ENCODE measurements at places on chromosomes 12 and 14. TPM values are rescaled to one million over a fixed set of nuclear protein-coding genes. Genes with fewer than 3 reads are reported as not detected.

- no peak for DNase-seq
- no peaks in the 10 kb centered on the region for H3K27me3 ChIP-seq
- H3K27ac ChIP-seq = no peak overlapping the region
Observed at GRCh38 chr14:53740570-53740969, 216.1 kb downstream of the BMP4 start.

DNA sequence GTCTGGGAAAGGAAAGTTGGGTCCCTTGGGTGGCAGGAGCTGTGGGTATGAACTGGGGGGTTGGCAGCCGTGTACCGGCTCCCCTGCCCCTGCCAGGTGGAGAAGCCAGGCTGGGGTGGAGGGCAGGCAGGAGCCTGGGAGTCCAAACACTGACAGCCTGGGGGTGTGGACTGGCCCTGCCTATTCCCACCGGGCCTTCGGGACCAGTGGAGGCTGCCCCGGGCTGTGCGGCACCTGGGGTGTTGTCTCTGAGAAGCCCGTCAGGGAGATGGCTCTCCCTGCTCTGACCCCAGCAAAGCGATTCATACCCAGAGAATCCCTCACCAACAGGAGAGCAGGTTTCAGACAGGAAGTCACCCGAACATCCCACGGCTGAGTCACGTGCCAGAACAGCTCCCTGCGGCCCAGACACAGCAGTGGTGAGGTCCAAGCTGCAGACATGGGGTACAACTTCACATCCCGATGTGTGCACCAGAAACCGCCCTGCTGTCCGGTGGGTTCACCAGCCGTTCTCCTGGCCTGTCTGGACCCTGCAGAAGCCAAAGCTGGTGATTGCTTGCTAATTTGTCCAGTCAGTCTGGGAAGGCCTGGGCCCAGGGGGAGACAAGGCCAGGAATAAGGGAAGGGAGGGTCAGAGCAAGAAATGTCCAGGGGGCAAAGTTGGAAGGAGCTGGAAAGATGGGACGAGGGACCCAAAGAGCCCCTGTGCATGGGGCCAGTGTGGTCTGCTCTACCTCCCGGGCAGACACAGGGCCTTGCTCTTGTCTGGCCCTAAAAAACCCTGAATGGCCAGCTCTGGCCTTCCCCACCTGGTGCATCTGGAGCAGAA is 2.1 kb upstream of the GPR132 start:
- no peaks in the 10 kb centered on the region for H3K4me1 ChIP-seq
- no peak overlapping the region for H3K27ac ChIP-seq
- H3K4me3 ChIP-seq = no peak overlapping the region

DNA sequence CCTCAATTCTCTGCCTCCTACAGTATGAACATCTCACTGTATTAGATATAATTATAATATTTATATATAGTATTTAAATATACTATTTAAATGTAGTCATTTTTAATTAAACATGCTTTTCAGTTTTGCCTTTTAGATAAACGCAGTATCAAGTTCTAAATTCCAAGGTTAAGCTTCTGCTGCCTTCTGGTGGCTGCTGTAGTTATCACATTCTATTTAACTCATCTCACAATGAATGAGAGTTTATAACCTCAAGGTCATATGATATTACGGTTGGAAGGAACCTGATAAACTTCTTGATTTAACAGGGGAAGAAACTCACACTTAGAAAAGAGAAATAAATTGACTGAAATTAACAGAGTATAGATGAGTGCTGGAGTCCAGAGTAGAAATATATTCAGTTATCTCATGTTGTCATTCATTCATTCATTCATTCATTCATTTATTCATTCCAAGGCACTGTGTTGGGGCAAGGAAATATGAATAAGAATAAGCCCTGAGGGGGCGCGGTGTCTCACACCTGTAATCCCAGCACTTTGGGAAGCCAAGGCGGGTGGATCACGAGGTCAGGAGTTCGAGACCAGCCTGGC is 31.9 kb downstream of the GUCY2C start:
- H3K4me3 ChIP-seq = no peak overlapping the region
- peak; percentile 41 for DNase-seq
- no peaks in the 10 kb centered on the region for H3K27me3 ChIP-seq
- H3K36me3 ChIP-seq = no peaks in the 10 kb centered on the region

- H3K36me3 ChIP-seq = no peaks in the 10 kb centered on the region
- H3K27me3 ChIP-seq = no peaks in the 10 kb centered on the region
Observed at GRCh38 chr12:685388-685787, 22.1 kb upstream of the NINJ2 start.

GRCh38 chr12:45217846-45218245 is 2.0 kb downstream of the ANO6 start:
- H3K4me1 ChIP-seq = peaks cover 24% of the 10 kb centered on the region
- H3K4me3 ChIP-seq = peak overlapping the region; percentile 96
- no peak for DNase-seq
- no peaks in the 10 kb centered on the region for H3K36me3 ChIP-seq
- no peaks in the 10 kb centered on the region for H3K27me3 ChIP-seq

GRCh38 chr14:65251213-65251612 is 148.9 kb upstream of the MAX start:
- no peak overlapping the region for H3K27ac ChIP-seq
- no peaks in the 10 kb centered on the region for H3K27me3 ChIP-seq
- no peak for DNase-seq
- H3K4me1 ChIP-seq = no peaks in the 10 kb centered on the region

DNA sequence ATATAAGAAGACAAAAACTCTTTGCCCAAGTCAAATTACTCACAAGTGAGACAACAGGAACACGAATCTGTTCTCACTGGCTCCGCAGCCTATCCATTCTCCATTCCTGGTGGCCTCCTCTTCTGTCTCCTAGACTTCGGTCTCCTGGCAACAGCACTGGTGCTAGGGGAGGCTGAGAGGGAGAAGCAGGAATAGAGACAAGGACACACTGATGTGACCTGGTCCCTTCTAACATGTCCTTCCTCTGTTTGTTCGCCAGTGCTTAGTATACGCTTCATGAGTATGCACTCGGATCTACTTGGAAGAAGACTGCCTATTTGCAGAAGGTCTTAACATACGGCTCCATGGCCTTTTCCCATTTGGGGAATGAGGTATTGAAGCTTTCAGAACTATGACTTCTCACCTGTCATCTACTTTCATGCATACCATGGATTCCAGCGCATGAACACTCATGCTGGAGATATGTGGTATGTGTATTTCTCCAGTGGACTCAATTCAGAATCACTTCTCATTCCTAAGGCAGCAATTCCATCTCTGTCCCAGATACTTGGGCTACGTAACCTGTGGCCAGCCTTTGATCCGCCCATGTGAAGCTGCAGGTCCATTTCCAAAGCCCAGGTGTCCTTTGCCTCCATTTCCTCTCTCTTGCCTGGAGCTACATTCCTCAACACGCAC is 33.9 kb downstream of the BHLHE41 start:
- no peak for DNase-seq
- no peaks in the 10 kb centered on the region for H3K4me1 ChIP-seq
- H3K27me3 ChIP-seq = no peaks in the 10 kb centered on the region
- no peak overlapping the region for H3K4me3 ChIP-seq

- peaks cover 7% of the 10 kb centered on the region for H3K4me1 ChIP-seq
- no peak overlapping the region for H3K27ac ChIP-seq
- no peak overlapping the region for H3K4me3 ChIP-seq
- H3K27me3 ChIP-seq = no peaks in the 10 kb centered on the region
Observed at GRCh38 chr12:115646210-115646609, 631.3 kb downstream of the MED13L start.

DNA sequence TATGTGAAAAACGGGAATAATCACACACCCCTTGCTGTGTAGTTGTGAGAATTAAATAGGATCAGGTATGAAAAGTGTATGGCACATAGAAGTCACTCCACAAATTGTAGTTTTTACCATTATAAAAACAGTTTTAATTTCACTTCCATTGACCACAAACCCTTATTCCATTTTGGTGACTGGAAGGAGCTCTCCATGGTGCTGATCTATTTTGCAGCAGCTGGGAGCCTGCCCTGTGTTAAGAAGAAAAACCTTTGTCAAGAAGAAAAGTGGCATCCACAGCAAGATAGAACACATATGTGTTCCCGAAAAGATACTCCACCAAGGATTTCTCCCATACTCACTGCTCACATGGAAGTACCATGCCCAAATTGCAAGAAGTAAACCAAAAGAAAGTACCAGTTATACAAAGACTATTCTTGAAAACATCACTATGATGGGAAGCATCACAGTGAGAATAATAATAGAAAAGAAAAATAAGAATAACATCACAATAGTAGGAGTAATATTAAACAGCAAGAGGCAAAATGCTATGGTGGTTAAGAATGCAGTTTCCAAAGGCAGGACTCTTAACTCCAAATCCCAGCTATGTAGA is 58.7 kb downstream of the TUNAR start:
- no peaks in the 10 kb centered on the region for H3K4me1 ChIP-seq
- H3K27ac ChIP-seq = no peak overlapping the region
- DNase-seq = peak; percentile 44
- no peaks in the 10 kb centered on the region for H3K27me3 ChIP-seq

DNA sequence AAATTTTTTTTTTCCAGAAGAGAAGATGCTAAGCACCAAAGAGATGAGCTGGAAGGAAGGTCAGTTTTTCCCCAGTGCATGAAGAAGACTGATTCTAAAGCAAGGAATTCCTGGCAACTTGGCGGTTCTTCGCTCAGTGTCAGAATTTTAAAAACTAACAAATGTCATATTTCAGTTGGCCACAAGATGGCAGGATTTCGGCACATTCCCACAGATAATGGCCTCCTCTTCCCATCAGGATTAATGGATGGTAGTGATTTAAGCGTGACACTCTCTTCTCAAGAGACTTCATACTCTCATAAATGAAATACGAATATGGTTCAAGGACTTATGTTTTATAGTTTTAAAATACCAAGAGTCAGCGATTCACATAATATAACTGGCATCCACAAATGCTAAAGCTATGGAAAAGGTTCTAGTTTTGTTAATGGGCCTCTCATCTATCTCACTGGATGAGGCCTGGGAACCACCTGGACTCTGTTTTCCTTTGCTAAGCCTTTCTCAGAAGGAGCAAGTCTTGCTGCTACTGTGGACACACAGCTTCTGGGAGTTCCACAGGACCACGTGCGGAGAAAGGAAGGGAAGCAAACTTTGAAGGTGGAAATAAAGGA is 46.1 kb upstream of the PTPRO start:
- peaks cover 20% of the 10 kb centered on the region for H3K4me1 ChIP-seq
- DNase-seq = peak; percentile 59
- H3K27me3 ChIP-seq = no peaks in the 10 kb centered on the region
- H3K36me3 ChIP-seq = no peaks in the 10 kb centered on the region

DNA sequence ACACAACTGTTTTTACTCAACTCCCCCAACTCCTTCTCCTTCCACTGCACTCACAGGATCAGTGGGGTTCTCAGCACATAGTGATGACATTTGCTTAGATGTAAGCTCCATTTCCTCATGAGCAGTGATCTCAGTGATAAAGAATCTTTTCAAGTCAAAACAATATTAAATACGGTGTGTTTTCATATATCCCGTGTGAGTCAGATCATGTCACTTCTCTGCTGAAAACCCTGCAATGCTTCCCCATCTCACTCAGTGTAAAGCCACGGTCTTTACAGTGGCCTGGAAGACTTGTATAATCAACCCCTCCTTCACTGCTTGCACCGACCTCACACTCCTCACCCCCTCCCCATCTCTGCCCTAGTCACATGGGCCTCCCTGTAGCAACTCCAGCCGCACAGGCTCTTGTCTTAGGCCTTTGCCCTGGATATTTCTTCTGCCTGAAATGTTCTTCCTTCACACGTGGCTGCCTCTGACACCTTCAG is 149.7 kb upstream of the ARHGAP5 start:
- DNase-seq = no peak
- no peak overlapping the region for H3K27ac ChIP-seq
- H3K4me1 ChIP-seq = no peaks in the 10 kb centered on the region
- H3K4me3 ChIP-seq = no peak overlapping the region
- H3K27me3 ChIP-seq = no peaks in the 10 kb centered on the region

DNA sequence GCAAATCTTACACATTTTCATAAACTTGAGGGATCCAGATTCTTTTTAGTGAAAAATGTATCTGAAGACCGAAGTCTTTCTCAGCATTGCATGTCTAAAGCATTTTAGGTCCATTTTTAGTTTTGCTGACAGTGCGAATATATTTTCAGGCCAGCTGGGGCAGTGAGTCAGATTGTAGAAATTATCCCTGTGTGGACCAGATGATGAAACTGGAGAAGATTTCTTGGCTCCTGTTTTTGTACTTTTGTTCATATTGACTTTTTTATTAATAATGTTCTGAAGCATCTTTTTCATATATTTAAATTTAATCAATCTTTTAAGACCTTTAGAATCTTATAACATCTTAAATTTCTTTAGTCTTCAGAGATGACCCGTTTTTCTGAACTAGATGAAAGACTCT is 173.1 kb downstream of the FLRT2 start:
- no peaks in the 10 kb centered on the region for H3K27me3 ChIP-seq
- H3K36me3 ChIP-seq = no peaks in the 10 kb centered on the region
- DNase-seq = no peak
- no peak overlapping the region for H3K4me3 ChIP-seq

- no peaks in the 10 kb centered on the region for H3K27me3 ChIP-seq
- no peaks in the 10 kb centered on the region for H3K36me3 ChIP-seq
- H3K4me1 ChIP-seq = no peaks in the 10 kb centered on the region
- H3K4me3 ChIP-seq = no peak overlapping the region
- DNase-seq = no peak
- H3K27ac ChIP-seq = no peak overlapping the region
Observed at GRCh38 chr12:51334764-51335163, 10.8 kb upstream of the BIN2 start.

- no peaks in the 10 kb centered on the region for H3K27me3 ChIP-seq
- H3K4me3 ChIP-seq = no peak overlapping the region
- DNase-seq = no peak
- H3K36me3 ChIP-seq = no peaks in the 10 kb centered on the region
- no peak overlapping the region for H3K27ac ChIP-seq
Observed at GRCh38 chr12:57679697-57680096, 14.2 kb upstream of the OS9 start.

The GPR84 gene
- total RNA-seq = 0.43 TPM

The IL23A gene
- total RNA-seq = 8.4 TPM

The RNU6-8 gene
- not detected for total RNA-seq

The HVCN1 gene
- 52.0 TPM for total RNA-seq

The MYBPC1 gene
- 2.5 TPM for total RNA-seq

The ETFBKMT gene
- 9.8 TPM for total RNA-seq

The AJUBA gene
- 11.9 TPM for total RNA-seq

The DHRS4L2 gene
- 23.4 TPM for total RNA-seq

The TOMM20L gene
- total RNA-seq = 9.8 TPM

Data from testis (tissue), 5 donors.